ENCODE measurements at places on chromosomes 5 and 9.

DNA sequence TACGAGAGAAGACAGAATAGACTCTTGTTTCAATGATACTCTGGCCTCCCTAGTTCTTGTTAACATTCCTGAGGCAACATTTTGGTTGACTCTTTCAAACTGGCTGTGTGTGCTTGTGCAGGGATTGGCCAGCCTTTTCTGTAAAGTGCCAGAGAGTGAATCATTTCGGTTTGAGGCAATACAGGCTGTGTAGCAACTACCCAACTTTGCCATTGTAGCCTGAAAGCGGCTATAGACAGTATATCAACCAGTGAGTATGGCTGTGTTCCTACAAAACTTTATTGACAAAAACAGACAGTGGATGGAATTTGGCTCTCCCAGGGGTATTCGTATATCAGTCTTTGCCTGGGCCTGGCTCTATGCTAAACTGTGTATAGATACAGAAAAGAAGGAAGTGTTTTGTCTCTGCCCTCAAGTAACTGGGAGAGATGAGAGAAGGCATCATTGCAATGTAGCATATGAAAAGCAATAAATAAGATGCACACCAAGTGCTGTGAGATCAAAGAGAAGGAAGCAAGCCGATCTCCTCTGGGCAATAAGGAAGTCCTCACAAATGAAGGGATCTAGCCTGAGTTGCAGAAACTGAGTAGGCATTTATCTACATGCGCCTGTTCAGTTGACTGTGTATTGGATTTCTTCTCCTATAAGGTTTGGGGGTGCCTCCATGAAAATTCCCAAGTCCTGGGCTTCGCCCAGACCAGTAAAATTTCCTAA is 568.0 kb upstream of the KLF4 start:
- no peak for DNase-seq

DNA sequence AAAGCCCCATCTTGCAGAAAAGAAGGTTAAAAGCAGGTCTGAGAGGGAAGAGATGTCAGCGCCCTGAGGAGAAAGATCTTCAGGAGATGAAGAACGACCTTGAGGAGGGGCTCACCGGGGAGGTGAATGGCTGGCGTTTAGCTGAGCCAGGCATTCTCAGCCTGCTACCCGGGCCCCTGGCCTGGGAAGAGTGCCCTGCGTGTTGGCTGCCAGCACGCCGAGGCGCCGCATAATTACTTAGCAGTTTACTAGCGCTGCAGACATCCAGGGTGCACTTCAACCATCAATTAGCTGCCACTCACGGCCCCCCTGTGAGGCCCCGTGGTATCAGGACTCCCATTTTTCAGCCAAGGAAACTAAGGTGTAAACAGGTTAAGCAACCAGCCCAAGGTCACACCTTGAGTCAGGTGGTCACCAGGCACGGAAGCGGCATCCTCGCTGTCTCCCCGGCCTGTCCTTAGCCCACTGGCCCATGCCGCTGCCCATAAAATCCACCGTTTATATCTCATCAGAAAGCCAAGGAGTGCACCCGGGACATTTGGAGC is 551.9 kb downstream of the BNC2 start:
- DNase-seq = no peak

DNA sequence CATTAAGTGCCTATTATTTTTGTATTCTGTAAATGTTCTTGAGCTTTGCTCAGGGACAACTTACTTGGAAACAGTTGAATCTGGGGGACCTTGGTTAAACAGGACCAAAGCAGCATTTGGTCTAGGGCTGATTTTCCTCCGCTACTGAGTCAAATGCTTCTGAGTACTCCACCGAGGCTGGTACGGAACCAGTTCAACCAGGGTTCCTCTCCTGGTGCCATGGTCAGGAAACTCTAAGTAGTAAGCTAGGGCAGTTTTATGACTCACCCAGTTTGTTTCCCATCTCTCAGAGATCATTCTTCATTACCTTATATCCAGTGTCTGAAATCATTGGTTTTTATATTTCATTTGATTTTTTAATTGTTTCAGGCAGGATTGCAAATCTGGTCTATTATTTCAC is 111.9 kb upstream of the TNFAIP8 start:
- no peak for DNase-seq

GRCh38 chr9:13351778-13352386 is 72.4 kb upstream of the MPDZ start:
- DNase-seq = no peak

GRCh38 chr5:127210042-127210441 is 80.6 kb upstream of the MEGF10 start:
- no peak for DNase-seq

DNA sequence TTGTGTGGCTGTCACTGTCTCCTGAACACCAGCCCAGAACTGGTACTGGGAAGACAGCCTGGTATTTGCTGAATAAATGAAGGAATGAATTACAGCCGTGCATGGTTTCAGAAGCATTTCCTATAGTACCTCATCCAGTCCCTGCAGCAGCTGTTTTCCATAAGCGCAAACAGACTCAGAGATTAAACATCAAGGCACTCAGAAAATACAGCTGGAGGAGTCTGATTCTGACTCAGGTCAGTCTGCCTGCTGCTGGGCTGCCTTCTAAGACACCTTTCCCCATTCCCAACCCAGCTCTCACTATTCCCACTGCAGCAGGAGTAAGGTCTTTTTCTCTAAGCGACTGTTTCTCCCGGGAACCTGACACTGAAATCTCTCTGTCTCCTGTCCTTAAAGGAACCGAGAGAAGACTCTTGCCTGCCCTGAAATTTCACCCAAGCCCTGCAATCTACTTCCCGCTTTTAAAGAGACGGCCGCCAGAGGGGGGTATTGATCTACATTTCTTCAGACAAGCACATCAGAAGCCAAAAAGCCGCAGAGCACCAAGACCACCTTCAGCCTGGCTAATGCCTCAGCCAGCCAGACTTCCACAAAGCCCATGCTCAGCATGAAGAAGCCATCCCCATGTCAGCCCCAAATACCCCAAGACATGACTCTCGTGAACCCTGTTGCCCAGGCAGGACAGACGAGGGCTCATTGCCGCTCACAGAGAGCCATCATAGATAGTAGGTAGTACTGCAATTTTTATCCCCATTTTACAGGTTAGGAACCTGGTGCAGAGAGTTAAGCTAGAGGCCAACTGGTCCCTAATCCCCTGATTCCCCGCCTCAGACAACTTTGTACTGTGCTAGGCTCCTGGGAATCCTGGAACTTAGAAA is 5.4 kb upstream of the FOXI1 start:
- DNase-seq = peak; percentile 2

DNA sequence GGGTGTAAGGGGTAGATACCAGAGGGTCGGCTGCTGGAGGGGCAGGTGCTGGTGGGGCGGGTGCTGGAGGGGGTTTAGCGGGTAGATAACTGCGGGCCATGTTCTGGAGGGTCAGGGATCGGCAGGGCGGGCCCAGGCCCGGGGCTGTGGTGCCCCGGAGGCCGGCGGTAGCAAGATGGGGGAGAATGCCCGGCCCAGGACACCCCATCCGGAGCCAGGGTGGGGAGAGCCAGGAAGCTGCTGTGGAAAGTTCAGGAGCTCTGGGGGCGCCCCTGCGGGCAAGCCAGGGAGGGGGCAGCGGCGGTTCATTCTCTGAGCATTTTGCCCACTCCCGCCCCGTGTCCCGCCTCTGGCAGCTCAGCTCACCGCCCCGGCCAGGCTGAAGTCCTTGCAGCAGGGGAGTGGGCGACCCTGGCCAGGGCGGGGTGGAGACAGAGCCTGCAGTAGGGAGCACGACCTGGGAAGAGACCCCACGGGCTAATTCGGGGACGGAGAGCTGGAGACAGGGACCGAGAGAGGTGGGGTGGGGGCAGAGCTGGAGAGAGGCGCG is 538 bp downstream of the PRRT1B start:
- DNase-seq = no peak

DNA sequence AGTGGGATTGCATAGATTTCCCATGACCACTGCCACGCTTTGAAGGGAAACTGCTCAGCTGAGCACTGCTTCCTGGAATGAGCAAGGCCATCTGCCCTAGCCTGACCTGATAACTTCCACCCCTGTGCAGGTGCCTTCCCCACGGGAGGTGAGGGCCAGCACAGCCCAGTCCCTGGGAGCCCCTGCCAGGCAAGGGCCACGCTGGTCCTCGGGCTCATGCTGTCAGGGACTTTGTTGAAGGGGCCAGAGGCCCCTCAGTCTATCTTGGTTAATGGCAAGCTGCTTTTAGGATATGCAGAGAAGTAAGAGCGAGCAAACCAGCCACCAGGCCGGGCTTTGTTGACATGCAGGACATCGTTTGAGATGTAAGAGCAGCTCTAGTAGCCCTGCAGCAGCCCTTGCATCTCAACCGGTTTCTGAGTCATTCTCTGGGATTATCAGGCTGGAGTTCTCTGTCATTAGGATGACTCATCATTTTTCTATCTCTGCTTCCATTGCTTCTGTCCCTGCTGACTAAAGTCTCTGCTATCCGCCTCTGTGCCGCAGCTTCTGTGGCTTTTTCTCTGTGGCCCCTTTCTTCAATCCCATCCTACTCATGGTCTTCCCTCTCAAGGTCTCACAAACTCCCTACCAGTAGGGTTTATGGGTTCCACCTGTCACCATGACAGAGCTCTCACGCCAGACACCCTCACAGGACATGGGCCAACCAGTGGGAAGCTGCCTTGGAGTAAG is 30.6 kb upstream of the IQGAP2 start:
- DNase-seq = no peak

DNA sequence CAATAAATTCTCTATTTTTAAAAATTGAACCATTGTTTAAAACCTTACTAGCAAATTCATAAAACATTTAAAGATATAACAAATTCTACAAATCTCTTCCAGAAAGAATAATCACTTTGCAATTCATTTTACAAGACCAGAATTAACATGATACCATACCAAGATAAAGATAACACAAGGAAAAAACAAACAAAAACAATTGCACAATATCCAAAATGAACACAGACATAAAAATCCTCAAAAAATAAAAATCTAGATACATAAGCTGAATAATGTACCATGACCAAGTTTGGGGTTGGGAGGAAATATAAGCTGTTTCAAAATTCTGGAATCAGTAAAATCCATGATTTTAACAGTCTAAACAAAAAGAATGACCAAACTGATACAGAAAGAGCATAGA is 11.1 kb downstream of the CCNG1 start:
- DNase-seq = no peak

- DNase-seq = no peak
Observed at GRCh38 chr5:139668064-139668880, 20.1 kb downstream of the CXXC5 start.

- DNase-seq = no peak
Observed at GRCh38 chr9:78905387-78905786, 608.5 kb downstream of the PSAT1 start.

DNA sequence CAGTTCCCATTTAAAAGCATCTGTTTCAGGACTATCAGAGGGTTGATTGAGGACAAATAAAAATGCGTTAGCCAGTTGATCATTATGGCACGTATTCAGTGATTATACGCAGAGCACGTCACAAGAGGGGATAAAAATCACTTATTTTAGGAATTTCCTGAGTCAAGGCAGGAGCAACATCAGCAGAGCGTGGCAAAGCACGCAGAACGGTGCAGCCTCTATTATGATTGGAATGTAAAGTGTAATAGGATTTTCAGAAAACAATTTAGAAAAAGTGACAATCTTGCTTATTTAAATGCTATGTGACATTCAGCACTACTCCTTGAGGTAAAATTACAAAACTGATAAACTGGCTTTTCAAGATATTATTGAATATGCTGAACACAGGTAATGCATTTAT is 413.6 kb upstream of the DAP start:
- no peak for DNase-seq

DNA sequence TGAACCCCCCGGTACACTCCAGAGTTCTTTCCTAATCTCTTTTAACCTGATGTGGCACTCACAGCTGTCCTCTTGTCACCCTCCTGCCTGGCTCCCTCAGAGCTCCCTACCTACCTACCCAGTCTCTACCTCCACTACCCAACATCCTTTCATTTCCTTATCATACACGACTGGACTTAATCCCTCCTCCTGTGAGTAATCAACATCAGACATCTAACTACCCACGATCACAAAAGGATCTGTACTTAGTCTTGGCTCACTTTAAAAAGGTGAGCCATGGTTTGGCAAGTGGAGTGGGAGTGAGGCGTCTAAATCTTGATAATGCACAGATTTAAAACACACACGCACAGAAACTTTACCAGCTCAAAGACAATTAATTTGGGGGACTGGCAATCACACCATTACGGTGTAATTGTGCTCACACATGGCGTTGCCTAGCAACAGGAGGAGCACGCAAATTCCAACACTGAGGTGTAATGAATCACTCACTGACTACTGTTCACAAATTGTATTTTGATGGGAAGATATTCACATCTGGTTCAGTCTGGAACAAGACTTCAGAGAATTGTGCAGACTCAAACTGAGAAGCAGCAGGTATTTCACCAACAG is 235.9 kb downstream of the EPB41L4A start:
- no peak for DNase-seq

GRCh38 chr9:82424599-82425120 is 436.1 kb downstream of the SPATA31D1 start:
- DNase-seq = no peak

- no peak for DNase-seq
Observed at GRCh38 chr9:125747053-125747764, at the start of gene PBX3. Gene PBX3 (plus strand): TSS chr9:125747373.

- DNase-seq = no peak
Observed at GRCh38 chr5:29161399-29162291, 2031.8 kb upstream of the CDH6 start.

DNA sequence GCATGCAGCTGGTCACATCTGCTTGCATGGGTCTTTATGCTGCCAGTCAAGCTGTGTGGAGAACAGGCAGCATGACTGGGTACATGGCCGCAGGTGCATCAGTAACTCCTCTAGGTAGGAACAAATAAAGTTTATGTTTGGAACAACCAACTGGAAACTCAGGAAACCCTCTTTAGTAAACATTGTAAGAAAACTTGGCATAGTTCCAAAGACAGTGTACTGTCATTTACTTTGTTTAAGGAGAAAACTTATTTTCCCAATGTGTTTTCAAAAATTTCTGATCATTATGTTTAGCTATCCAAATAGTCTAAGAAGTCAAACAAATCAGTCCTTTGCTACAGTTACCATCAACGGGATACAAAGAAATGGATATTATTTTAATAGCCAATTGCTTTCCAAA is 386.0 kb downstream of the CHSY3 start:
- no peak for DNase-seq

DNA sequence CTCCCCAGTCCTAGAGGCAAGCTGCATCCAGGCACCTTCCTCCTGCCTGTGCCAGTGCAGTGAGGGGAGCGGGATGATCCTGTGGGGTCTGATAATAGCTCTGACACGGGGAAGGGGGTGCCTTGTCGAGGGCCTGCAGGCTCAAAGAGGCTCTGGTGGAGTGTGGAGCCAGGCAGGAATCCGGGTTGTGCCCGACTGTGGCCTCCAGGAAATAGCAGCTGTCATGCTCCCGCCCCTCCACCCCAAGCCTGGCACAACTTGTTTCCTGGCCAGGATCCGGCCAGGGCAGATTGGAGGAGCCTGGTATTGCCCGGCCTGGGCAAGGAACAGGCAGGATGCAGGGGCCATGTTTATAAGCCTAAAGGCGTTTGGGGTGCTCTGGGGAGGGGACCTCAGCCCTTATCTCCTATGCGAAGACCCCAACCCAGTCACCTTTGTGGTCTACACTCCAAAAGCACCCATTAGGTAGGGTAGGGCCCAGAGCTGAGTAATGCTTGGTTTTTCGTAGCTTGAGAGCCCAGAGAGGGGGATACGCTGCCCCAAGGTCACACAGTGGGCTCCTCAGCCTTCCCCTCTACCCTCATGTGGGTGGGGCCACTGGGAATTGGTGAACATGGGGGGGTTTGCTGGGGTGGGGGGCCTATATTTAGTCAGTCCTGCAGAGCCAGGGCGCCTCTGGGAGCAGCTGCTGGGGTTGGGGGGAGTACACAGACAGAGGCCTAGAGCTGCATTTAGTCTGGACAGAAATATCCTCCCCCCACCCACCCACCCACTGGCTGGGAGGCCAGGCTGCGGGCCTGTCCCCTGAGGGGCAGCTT is 12.2 kb downstream of the CXXC5 start:
- no peak for DNase-seq
